Thoracic aorta (tissue), 2 donors: ENCODE measurements at places on chromosomes 1 and 21.

GRCh38 chr21:34075760-34076660 lies 2.6 kb downstream of the MRPS6 start:
- no peaks in the 10 kb centered on the region for H3K27me3 ChIP-seq
- DNase-seq: no peak
- no peaks in the 10 kb centered on the region for H3K36me3 ChIP-seq
- peak overlapping the region; percentile 51 for H3K27ac ChIP-seq
- peaks cover 67% of the 10 kb centered on the region for H3K4me1 ChIP-seq

GRCh38 chr1:10691740-10692125 lies 104.7 kb downstream of the CASZ1 start:
- peaks cover 40% of the 10 kb centered on the region for H3K4me1 ChIP-seq
- no peak overlapping the region for H3K27ac ChIP-seq
- no peaks in the 10 kb centered on the region for H3K27me3 ChIP-seq

DNA sequence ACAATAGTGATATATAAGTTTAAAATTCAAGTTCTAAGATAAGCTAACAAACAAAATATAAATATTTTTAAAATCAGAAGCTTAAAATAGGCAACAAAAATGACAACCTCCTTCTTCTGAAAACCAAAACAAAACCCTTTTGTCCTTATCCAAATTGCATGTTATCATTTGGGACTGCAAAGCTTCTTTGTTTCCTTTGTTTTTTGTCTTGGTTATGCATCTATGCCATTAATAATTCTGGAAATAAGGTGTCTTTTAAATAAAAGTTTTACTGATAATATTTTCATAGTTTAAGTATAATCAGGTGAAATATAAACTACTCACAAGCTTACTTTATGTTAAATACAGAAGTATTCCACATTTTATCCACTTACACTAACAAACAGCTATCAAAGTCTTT lies 20.5 kb downstream of the ADSS2 start:
- no peak for DNase-seq
- H3K4me1 ChIP-seq: no peaks in the 10 kb centered on the region
- no peak overlapping the region for H3K27ac ChIP-seq

DNA sequence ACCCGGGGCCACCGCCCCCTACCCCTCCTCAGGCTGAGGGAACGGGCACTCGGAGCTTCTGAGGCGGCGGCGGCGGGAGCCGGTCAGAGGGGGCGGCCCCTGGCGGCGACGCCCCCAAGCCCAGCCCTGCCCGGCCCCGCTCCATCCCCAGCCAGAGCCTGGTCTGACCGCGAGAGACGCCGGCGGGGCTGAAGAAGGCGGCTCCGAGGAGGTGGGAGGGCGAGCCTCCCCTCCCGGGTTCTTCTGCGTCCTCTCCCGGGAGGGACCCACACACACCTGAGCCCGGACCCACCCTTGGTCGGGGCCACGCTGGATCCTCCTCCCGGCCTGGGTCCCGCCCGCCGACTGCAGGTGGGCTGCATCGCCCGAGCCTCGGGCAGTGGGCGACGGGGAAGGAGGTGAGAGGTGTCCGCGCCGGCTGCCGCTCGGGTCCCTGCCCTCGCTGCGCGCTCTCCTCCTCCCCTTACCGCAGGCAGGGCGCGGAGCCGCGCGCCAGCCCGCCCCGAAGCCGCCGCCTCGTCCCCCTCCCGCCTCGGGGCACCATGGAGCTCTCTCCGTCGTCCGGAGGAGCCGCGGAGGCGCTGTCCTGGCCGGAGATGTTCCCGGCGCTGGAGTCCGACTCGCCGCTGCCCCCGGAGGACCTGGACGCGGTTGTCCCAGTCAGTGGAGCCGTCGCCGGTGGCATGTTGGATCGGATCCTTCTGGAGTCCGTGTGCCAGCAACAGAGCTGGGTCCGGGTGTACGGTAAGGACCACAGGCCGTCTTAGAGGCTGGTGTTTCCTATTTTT lies at the start of gene RASAL2:
Gene RASAL2 (plus strand): TSS at position 154 of the 788 bp plus-strand sequence. CDS start 389 bp downstream, at position 543.
- H3K4me1 ChIP-seq: peaks cover 35% of the 10 kb centered on the region
- H3K4me3 ChIP-seq: peak within 1 kb of the TSS; percentile 95
- H3K36me3 ChIP-seq: no peaks in the 10 kb centered on the region
- no peaks in the 10 kb centered on the region for H3K27me3 ChIP-seq
- peak; percentile 3 for DNase-seq

DNA sequence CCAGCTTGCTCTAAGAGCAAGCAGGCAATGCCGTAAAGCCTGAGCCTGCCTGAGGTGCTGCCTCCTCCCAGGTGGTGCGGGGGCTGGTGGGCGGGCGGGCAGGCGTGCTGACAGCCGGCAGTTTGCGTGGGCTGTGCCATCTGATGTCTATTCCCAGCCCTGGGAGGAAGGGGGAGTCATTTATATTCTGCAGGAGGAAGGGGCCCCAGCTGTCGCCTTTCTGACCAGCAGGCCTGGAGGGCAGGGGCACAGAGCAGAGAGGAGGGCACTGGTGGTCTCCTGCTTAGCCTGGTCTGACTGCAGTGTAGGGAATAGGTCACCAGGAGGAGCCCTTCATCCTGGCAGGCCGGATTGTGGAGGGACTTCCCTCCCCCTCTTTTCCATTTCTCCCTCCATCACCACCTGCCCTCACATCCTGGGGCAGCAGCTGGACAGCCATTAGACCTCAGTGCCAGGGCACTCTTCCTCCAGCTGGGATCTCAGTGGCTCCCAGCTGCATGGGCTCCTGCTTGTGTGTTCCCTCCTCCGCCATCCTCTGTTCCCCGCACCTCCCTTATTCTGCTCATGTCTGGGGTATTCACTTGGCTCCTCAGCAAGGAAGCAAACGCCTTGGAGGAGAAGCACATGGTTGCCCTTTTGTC lies 4.4 kb downstream of the CYB561D1 start:
- no peak for DNase-seq
- H3K27me3 ChIP-seq: no peaks in the 10 kb centered on the region
- peak overlapping the region; percentile 25 for H3K27ac ChIP-seq
- no peak overlapping the region for H3K4me3 ChIP-seq
- peaks cover 21% of the 10 kb centered on the region for H3K36me3 ChIP-seq

GRCh38 chr1:1630191-1630964 lies 1.6 kb upstream of the MMP23B start:
- peak overlapping the region; percentile 74 for H3K4me3 ChIP-seq
- DNase-seq: no peak
- no peaks in the 10 kb centered on the region for H3K27me3 ChIP-seq
- H3K4me1 ChIP-seq: peaks cover 13% of the 10 kb centered on the region
- peaks cover 3% of the 10 kb centered on the region for H3K36me3 ChIP-seq
- peak overlapping the region; percentile 70 for H3K27ac ChIP-seq
